ENCODE measurements at places on chromosomes 11 and 22.

DNA sequence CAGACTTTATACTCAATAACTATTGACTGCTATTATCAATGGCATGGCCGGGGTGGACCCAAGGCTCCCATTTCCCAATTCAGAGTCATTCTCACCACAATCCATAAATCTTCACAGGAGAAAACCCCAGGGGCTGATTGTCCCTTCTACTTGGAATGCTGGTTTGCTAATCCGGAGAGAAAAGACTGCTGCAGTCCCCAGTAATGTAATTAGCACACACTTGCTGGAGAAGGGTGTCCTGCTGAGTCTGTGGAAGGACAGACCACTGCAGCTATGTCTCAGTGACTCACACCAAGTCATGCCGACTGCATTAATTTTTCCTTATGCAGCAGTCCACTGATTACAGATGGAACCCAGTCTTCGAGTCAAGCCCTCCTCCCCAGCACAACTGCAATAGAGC is 5.9 kb upstream of the ETS1 start:
- no peak for DNase-seq

- no peak for DNase-seq
Measured at GRCh38 chr22:28736301-28737155, 5.1 kb downstream of the CHEK2 start.

DNA sequence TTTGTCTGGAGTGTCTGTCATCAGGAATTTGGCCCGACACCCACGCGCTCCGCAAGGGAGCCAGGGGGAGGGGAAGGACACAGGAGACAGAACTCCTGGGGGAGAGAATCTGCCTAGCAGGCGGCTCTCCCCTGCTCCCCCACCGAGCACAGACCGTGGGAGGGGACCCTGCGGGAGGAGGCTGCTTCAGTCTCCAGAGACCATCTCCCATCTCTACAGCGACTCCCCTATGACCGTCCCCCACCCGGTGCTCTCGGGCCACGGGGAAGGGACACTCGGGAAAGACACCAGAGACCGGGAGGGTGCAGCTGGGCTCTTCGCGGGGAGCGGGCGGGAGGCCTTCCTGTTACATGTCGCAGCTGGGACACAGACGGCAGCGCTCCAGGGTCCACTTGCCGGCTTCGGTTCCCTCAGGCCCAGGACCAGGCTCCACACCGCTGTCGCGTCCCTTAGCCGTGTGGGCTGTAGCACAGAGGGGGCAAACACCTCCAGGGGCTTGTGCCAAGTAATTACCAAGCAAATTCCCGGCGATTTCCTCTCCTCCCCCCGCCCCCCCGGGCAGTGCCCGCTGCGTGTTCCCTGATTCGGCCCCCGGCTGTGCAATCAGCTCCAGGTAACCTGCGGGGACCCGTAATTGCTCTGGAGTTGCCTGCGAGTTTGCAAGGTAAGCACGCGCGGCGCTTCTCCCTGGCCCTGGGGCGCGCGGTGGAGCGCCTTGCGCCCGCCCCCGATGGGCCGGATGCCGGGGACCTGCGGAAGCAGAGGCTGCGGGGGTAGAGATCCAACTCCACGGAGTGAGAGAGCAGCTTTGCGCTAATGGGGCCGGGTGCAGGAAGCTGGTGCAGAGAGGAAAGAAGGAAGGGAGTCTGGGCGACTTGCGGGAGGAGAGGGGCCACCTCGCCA is 155.1 kb upstream of the CADM1 start:
- DNase-seq, result no peak

- DNase-seq, result no peak
Measured at GRCh38 chr22:27808451-27809225, 7.1 kb upstream of the MN1 start.

DNA sequence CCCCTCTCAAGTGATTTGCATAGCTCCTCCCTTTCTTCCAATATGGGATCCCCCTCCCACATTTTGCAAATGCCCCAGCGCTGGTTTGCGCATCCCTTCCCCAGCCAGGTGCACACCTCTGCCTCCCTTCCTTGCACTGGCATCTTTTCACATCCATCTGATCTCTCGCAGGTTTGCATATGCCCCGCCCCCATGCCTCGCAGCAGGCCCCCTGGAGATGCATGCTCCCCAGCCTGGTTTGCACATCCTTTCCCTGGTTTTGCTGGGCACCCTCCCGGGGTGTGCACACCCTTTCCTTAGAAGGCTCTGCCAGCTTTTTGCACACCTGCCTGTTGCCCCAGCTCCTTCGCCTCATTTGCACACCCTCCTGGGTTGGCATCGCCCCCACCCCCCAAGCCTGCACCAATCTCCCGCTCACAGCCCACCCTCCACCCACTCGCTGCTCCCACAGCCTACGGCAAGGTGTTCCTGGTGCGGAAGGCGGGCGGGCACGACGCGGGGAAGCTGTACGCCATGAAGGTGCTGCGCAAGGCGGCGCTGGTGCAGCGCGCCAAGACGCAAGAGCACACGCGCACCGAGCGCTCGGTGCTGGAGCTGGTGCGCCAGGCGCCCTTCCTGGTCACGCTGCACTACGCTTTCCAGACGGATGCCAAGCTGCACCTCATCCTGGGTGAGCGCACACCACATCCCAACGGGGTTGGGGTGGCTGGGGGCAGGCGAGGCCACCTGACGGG is 917 bp downstream of the RPS6KA4 start:
- DNase-seq, result peak; percentile 51

DNA sequence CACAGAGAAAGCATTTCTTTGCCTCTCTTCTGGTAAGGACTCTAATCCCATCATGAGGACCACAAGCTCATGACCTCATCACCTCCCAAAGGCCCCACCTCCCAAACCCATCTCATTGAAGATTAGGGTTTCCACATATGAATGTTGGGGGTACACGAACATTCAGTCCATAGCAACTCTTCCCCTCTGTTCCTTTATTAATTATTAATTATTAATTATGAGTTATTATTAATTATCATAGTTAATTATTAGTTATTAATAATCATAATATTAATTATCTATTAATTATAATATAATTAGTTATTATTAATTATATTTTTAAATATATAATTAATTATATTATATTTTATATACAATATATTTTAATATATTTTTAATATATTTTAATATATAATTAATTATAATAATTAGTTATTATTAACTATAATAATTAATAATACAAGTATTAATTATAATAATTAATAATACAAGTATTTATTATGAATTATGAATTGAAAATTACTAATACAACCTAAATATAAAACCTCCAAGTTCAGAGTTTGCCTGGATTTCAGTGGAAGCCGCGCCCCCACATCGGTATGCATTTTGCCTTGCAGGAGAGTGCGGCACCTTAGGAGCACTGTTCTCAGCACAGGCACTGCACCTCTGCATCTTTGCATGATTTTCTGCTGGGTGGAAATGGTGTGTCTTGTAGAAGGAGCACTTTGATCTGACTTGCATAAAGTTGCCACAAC is 128.0 kb upstream of the FGF3 start:
- DNase-seq, result no peak

- no peak for DNase-seq
Measured at GRCh38 chr11:45453721-45454120, 167.6 kb upstream of the SYT13 start.

- DNase-seq, result no peak
Measured at GRCh38 chr11:120839846-120840402, 184.0 kb upstream of the TBCEL start.

GRCh38 chr11:44823006-44823405 is 96.2 kb downstream of the TSPAN18 start:
- DNase-seq, result no peak

- DNase-seq, result no peak
Measured at GRCh38 chr11:69865707-69866106, 46.5 kb upstream of the FGF3 start.

GRCh38 chr22:31305194-31305593 is 12.9 kb upstream of the PIK3IP1 start:
- DNase-seq, result peak; percentile 93

- DNase-seq, result no peak
Measured at GRCh38 chr22:23216461-23217170, 36.3 kb downstream of the BCR start.

DNA sequence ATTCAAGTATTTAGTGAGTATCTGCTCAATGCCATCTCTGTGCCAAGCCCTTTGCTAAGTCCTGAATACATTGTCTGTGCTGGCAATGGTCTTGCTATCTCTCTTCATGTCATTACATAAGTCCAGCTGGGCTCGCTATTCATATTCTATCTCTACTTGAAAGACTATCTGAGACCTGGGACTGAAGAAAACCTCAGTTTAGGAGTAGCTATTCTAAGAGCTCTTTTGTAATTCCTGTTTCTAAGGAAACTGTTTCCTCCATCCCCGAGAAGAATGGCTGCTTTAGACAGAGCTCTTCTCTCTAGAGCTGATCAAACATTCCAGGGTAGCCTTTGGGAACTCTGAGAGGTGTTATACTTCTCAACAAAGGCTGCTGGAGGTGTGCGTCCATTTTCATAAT is 33.0 kb downstream of the SLC17A6 start:
- DNase-seq, result no peak

- no peak for DNase-seq
Measured at GRCh38 chr11:67271541-67272284, 5.4 kb downstream of the GRK2 start.

DNA sequence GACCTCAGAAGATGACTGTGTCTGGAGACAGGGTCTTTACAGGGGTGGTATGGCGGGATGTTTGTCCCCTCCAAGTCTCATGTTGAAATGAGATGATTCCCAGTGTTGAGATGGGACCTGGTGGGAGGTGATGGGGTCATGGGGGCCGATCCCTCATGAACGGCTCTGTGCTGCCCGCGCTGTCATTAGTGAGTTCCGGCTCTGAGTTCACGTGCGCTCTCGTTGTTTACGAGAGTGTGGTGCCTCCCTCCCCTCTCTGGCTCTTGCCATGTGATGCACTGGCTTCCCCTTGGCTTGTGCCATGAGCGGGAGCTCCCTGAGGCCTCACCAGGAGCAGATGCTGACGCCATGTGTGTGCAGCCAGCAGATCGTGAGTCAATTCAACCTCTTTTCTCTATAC is 830.8 kb downstream of the TBC1D22A start:
- no peak for DNase-seq

- no peak for DNase-seq
Measured at GRCh38 chr22:29623553-29624169, 20.2 kb downstream of the NF2 start.

- no peak for DNase-seq
Measured at GRCh38 chr22:31933816-31934482, 10.4 kb upstream of the YWHAH start.

DNA sequence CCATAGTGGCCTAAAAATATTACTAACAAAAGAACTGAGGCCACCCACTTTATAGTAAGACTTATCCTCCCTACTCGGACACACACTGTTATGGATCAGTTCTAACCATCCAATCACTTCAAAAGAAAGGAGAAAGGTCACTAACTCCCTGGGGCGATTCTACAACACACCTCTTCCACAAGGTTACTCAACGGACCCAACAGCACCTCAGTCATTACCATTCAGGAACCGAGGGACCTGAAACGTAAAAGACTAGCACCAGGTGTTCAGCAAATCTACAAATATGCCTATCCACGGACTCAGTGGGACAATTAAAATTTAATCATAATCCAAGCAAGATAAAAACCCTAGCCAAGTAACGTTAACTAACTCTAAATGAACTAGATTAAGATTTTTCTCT is 1.6 kb downstream of the HNRNPUL2 start:
- no peak for DNase-seq

DNA sequence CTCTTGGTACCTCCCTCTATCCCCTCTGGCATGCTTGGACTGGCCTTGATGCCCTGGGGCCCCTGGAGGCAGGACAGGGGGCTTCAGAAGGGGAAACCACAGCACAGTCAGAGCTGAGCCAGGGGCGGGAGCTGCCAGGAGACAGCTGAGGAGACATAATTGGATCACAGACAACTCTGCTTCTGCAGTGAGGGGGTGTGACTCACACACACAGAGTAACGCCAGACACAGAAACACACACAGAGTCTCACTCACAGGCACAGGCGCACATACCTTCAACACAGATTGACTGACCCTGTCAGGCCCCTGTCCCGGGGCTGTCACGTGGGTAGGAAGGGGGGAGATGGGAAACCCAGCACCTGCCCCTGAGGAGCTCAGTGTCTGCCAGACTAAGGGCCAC is 20.6 kb downstream of the STARD10 start:
- DNase-seq, result peak; percentile 61

- DNase-seq, result no peak
Measured at GRCh38 chr11:17408641-17409040, 20.2 kb upstream of the KCNJ11 start.

DNA sequence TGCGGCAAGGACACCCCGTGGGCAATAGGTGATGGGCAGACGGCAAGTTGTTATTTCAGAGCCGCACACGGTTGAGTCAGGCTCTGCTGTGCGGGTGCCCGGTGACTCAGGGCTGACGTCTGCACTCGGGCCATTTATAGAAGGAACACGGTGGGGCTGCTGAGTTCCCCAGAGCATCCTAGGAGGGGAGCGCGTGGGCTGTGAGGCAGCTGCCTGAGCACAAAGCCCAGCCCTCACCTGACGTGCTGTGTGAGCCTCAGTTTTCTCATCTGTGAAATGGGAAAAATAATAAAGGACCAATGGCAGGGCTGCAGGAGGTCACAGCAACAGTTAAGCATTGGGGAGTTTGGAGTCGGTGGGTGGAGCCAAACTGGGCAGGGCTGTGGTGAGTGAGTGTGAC is 11.3 kb upstream of the RHOD start:
- peak; percentile 86 for DNase-seq

GRCh38 chr22:35231585-35232084 is 25.7 kb upstream of the HMGXB4 start:
- DNase-seq, result peak; percentile 20

GRCh38 chr22:38761202-38762162 is 5.7 kb upstream of the SUN2 start:
- DNase-seq, result no peak

DNA sequence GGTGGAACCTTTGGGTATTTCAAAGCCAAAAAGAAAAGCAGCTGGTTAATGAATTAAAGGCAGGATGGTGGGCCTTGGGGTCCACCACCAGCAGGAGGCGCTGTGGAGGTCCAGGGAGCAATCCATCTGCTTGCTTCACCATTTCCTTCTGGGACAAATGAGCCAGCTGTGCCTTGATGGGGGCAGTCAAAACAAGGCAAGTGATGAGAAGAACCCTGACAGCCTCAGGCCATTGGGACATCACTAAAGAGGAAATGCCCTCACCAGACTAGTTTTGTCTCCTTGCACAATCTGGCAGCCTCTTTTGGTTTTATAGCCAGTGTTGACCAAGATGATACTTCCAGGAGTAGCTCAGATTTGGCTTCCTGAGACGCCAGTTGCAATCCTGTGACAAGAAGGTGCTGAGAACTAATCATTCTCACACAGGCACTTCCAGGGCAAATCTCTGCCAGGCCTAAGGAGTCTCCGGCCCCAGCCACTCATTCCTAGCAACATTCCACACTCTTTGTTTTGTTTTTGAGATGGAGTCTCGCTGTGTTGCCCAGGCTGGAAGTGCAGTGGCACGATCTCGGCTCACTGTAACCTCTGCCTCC is 38.2 kb upstream of the WEE1 start:
- DNase-seq, result peak; percentile 67

GRCh38 chr11:84230402-84230801 is 944.2 kb upstream of the CCDC90B start:
- no peak for DNase-seq

- no peak for DNase-seq
Measured at GRCh38 chr11:67648140-67648795, 2.3 kb downstream of the ACY3 start.

- DNase-seq, result no peak
Measured at GRCh38 chr22:47164514-47165337, 402.3 kb downstream of the TBC1D22A start.

GRCh38 chr11:113549611-113550578 is 74.7 kb upstream of the DRD2 start:
- no peak for DNase-seq
